ENCODE measurements at places on chromosomes 5 and 9. TPM values are rescaled to one million over a fixed set of nuclear protein-coding genes. Genes with fewer than 3 reads are reported as not detected.

OLFML2A gene
- 2.0 TPM for polyA plus RNA-seq

ALDH1A1 gene
- 247 TPM for polyA plus RNA-seq

STING1 gene
- 194 TPM for polyA plus RNA-seq

EFNA5 gene
- 0.54 TPM for polyA plus RNA-seq

TIMD4 gene
- polyA plus RNA-seq = not detected

FRMD3 gene
- 0.15 TPM for polyA plus RNA-seq

NDOR1 gene
- polyA plus RNA-seq = 7.1 TPM

EQTN gene
- not detected for polyA plus RNA-seq

DNA sequence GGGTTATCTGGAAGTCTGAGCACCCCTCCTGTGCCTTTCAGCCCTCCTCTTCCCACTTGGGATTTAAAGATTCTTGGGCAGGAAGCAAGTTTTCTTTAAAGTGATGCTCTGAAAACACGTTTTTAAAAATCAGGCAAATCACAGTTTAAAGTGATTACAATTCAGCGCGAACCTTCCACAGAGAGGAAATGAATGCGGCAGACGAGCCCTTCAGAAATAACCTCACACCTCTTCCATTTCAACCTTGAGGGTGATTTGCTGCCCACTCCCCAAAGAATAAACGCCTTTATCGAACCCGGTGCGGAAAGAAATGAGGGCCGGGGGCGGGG, 2.3 kb upstream of the EFNA5 start:
- no peak for DNase-seq

DNA sequence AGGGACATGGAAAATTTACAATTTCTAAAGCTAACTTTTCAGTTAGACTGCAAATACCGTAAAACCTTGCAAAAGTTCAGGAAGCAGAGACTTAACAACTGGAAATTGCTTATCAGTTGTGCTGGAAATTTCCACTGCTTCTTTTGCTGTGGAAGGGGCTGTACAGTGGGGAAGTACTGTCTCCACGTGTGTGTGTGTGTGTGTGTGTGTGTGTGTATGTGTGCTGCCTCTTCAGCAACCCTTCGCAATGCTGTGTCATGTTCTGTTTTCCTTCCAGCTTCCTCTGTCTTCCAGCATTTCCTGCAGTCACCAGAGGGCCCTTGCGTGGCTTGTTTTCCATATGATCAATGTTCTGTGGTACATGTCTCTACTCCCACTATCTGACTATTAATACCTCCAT, 87.5 kb upstream of the RANBP3L start:
- DNase-seq = no peak

DNA sequence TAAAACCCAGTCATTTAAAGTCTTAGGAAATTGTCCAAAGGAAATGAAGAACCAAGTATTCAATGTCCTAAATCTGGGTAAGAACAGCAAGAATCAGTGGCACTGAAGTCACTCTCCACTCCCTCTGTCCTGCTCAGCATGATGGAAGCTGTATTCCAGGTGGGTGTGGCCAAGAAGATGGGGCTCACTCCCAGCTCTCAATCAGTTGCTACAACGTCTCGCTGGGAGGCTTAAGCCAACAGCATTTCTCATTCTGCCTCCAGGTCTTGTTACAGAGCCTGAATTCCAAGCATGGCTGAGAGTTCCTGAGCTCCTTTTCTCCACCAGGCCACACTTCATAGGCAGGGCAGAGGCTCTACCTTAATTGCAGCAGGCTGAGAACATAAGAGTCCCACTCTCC, 41.2 kb upstream of the TRIO start:
- DNase-seq = no peak

DNA sequence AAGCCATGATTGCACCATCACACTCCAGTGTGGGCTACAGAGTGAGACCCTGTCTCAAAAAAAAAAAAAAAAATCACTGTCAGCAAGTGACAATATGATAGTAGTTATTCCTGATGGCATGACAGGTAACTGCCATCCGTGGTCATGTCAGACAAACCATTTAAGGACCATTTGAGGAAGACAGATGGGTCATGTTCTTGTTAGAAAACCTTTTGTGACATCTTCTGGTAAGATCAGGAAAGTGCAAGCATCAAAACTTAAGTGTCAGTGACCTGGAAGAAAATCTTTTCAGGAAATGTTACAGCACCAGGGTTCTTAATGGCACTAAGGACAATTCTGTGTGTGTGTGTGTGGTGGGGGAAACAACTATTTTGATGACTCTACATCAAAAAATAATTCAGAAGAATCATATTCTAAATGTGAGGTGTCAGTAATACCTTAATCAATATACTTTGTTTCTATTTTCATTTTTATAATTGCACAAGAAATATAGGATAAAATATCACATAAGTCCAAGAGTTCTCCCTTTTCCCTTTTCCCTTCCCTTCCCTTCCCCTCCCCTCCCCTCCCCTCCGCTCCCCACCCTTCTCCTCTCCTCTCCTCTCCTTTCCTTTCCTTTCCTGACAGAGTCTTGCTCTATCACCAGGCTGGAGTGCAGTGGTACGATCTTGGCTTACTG, 17.8 kb downstream of the SLC38A9 start:
- DNase-seq = no peak

DNA sequence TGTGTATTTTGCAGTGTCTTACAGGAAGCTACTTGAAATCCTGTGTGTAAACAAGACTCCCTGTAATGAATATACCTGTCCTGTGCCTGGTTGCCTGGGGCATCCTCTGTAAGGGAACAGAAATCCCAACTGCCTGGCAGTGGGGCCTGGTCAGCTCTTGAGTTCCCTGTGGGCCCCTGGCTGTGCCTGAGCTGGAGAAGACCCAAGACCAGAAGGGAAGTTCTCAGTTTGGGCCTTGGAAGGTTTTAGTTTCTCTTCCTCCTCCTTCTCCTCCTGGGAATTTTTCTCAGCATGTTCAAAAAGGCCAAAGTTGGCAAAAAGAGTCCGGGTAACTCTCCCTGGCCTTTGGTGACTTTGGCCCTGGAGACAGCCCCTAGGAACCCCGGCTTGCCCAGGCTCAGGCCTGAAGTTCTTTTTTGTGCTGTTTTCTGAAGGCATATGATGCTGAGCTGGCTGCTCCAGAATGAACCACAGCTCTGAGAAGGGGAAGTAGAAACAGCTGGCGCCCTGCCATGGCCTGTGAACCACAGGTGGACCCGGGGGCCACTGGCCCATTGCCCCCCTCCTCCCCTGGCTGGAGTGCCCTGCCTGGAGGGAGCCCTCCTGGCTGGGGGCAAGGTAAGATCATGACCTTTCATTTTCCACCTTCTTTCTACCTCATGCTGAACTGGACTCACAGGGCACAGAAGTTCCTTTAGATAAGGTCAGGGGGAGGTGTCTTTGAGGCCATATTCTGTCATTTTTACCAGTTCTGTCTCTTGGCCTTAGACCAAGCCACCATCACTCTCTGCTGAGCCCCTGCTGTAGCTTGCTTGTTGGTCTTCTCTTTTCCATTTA, 5.8 kb downstream of the TMEM268 start:
- DNase-seq = no peak

- DNase-seq = no peak
Measured at GRCh38 chr5:169631360-169631759, 5.7 kb upstream of the DOCK2 start.

DNA sequence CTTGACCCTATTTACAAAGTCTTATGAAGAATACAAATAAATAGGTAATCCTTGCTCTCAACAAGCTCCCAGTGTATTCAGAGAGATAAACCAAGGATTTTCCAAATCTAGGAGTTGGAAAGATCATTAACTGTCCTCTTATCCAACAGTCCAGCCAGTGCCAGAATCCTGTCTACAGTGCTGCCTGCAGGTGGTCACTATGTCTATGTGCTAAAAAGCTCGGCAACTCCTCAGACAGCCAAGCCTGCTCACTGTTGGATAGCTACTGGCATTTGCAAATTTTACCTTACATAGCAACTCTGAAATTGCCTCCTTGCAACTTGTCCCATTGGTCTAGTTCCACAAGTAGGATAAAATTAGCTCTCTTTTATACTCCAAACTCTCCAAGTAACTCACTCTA, 187.4 kb downstream of the DCP2 start:
- no peak for DNase-seq

- DNase-seq = no peak
Measured at GRCh38 chr9:123823194-123823947, 106.6 kb downstream of the DENND1A start.

DNA sequence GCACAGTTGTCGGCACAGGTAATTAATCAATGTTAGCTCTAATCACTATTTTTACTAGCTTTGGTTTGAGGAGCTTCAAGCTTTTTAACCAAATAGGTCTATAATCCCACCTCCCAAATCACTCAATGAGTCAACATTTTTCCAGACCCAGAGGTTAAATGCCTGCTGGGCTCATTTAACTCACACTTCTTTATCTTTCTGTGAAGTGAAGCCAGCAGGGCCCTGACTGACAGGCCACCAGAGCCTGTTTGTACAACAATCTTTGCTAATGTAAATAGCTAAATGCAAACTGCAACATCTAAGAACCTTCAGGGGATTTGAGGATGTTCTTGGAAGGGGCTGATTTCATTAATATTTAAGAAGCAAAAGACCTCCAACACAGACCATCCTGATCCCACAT, 98.4 kb upstream of the NREP start:
- DNase-seq = no peak

DNA sequence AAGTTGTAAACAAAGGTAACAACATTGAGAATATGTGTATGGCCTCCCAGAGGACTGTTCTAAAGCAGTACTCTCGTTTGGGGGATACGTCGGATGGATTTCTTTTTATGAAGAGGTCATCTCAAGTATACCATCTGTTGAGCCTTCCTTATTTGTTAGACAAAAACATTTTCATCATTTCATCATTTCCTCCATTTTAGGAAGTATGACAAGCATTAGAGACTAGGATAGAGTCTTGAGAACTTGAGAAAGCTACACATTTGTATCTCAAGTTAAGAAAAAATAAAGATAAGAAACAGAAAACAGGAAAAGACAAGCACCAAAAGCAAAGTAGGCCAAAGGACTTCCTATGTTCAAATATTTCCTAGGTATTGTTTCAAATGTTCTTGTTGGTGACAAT, 307.0 kb downstream of the EFNA5 start:
- no peak for DNase-seq

- no peak for DNase-seq
Measured at GRCh38 chr5:179624841-179625271, 1.4 kb upstream of the HNRNPH1 start.

GRCh38 chr5:10275460-10275859, 25.4 kb downstream of the CCT5 start:
- no peak for DNase-seq

DNA sequence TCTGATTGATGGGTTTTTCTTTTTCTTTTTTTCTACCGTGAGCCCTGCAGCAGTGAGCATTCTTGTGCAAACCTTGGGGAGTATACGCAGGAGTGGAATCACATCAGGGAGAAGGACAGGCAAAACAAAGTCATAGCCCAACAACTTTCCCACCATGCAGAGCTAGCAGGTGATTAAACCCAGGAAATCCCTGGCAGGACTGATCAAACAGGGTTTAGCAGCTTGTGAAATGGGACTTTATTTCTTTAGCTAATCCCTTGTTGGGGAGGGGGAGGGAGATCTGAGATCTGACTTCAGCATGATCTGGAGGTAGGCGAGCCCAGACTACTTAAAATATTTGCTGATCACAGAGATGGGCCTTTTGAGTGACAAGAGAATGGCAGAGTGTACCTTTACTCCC, 162.0 kb upstream of the GLRA1 start:
- DNase-seq = no peak
